ENCODE measurements at places on chromosomes 16 and 17. TPM values are rescaled to one million over a fixed set of nuclear protein-coding genes. Genes with fewer than 3 reads are reported as not detected.

ACSM2A gene
- total RNA-seq, result not detected

DLX3 gene
- total RNA-seq, result not detected

SPEM2 gene
- not detected for total RNA-seq

OGFOD3 gene
- 37.1 TPM for total RNA-seq

- H3K27ac ChIP-seq, result no peak overlapping the region
- no peaks in the 10 kb centered on the region for H3K36me3 ChIP-seq
- no peak overlapping the region for H3K4me3 ChIP-seq
- no peaks in the 10 kb centered on the region for H3K27me3 ChIP-seq
- DNase-seq, result no peak
Measured at GRCh38 chr17:27038676-27039075, 255.2 kb upstream of the WSB1 start.

GRCh38 chr16:2054543-2055245, 6.9 kb downstream of the TSC2 start:
- no peak overlapping the region for H3K27ac ChIP-seq
- H3K36me3 ChIP-seq, result peaks cover 42% of the 10 kb centered on the region
- H3K4me3 ChIP-seq, result no peak overlapping the region
- H3K27me3 ChIP-seq, result no peaks in the 10 kb centered on the region
- no peaks in the 10 kb centered on the region for H3K4me1 ChIP-seq
